ENCODE measurements at places on chromosomes 1 and 21.

GRCh38 chr1:25501235-25502058, 42.0 kb upstream of the LDLRAP1 start:
- no peak for DNase-seq

DNA sequence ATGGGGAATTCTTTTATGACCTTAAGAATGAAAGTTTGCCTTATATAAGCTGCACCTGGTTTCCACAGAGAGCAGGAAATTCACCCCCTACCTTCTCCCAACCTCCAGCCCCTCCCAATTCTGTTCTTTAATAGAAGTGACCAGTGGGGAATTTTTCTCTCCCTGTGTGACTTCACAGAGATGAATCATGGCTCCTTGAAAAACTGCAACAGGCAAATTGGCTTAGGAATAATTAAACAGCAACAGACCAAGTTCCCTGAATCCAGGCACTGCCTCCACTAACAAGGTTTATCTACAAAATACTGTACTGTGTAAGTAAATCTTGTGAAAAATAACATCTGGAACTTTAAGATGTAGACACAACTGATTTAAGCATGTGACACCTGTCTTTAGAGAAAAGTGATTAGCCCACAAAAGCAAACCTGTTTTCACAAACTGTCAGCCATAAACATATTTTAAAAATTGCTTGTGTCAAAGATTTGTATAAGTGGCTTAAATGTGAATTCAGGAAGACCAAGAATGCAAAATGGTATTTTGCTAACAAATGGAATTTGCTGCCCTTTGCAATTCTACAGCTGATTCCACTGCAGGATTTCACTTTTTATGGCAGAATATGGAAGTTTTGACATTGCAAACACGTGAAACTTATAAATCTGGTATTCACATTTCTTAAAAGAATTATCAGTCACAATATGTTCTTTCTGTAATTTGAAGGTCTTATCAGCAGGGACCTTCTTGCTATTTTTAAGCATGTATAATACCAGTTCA, 54.0 kb downstream of the ALG14 start:
- DNase-seq, result no peak

DNA sequence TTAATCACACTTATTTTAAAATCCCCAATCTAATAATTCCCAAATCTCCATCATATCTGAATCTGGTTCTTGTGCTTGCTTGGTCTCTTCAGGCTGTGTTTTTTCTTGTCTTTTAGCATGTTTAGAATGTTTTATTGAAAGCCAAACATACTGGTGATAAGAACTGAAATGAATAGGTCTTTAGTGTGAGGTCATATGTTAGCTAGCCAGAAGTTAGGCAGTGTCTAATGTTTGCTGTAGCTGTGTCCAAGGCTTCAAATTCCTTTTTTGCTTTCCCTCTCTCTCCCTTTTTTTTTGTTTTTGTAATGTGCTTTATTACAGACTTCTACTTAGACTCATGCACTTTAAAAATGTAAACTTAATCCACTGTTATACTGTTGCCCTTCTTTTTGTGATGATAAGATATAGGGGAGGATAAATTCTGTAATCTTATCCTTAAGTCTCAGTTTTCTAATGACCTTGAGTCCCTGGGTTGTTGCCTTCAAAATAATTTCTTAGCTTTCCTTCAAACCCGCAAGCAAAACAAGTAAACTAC, 725.1 kb downstream of the BRINP3 start:
- no peak for DNase-seq

- DNase-seq, result no peak
Measured at GRCh38 chr1:206568779-206569352, 43.4 kb downstream of the EIF2D start.

GRCh38 chr1:36775716-36776115, 258.6 kb downstream of the GRIK3 start:
- no peak for DNase-seq

GRCh38 chr21:25343774-25344545, 263.3 kb downstream of the MRPL39 start:
- no peak for DNase-seq

- DNase-seq, result no peak
Measured at GRCh38 chr1:115133440-115133839, 44.1 kb upstream of the TSPAN2 start.

DNA sequence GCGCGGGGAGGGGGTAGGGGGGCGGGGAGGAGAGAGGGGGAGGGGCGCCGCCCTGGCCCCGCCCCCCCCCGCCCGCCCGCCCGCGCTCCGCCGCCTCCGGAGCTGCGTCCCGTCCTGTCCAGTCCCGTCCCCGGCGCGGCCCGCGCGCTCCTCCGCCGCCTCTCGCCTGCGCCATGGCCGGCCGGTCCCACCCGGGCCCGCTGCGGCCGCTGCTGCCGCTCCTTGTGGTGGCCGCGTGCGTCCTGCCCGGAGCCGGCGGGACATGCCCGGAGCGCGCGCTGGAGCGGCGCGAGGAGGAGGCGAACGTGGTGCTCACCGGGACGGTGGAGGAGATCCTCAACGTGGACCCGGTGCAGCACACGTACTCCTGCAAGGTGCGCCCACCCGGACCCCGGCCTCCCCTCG, at the start of gene AGRN:
AGRN (plus strand) TSS at position 121 of the 405 bp plus-strand sequence; CDS start at position 174, 53 bp downstream.
- DNase-seq, result no peak

- no peak for DNase-seq
Measured at GRCh38 chr21:42486072-42486471, 10.0 kb downstream of the RSPH1 start.

GRCh38 chr1:93738075-93738622, 56.5 kb upstream of the BCAR3 start:
- no peak for DNase-seq

DNA sequence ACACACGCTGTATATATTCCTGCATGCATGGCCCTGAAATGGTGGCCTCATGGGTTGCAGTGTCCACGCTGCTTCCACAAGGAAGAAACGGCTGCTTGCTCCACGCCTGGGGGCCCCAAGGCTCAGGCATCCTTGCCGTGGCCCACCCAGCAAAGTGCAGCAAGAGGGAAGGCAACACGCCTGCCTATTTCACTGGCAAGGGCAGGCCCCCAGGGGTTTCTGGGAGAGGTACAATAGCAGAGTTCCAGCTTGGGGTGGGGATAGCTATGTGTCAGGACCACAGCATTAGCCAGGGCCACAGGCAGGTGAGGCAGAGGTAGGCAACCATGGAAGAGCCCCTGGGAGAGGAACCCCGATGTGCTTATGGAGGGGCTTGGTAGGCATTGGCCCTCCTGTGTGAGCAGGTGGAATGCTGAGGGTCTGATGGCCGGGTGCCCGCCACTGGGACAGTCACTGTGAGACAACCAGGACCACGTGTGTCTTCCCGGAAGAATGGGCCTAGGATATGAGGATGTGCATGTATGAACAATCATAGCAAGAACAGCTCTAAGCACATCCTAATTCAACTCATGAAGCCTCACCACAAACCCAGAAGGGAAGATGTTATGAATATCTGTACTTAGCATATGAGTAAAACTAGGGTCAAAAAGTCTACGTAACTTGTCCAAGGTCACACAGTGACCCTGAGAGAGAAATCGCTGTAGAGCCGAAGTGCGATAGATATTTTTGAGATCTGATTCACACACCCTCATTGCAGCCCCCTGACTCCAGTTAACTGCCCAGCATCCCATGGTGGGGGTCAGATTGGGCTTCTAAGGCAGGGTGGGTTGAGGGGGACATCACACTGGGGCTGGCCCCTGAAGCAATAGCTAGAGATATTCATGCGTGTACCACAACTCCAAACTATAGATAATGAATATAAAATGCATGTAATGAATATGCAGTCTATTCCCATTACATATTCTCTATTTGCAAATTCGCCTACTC, 11.8 kb downstream of the TFF2 start:
- no peak for DNase-seq

DNA sequence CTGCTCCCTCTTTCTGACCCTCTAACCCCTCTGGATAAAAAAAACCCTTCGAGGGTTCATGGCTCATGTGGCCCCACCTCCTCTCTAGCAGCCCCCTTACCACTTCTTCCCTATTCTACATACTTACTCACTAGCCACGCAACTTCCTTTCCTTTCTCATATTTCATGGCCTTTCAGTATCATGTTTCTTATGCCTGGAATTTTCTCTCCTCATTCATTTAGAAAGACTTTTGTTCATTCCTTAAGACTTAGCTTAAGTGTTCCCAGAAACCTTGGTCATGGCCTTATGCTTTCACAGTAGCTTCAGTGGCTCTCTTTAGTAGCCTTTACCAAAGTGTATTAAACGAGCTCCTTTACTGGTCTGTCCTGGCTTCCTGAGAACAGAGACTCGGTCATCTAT, 6.1 kb downstream of the ACP6 start:
- DNase-seq, result no peak

DNA sequence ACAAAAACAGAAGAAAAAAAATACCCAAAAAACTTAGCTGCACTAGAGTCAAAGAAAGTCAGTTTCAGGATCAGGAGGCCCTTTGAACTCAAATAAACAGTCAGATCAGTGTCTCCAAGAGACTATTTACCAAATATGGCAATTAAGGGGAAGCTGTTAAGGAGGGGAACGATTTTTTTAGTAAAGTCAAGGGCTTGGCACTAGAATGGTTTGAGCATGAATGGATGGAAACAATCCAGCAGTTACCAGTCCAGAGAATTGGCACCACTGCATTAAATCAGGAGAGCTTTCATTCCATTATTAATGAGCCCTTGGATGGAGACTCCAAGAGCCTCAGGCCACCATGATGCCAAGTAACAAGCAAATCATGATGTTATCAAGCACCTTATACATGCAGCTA, 7.2 kb downstream of the TRAPPC3 start:
- DNase-seq, result no peak

DNA sequence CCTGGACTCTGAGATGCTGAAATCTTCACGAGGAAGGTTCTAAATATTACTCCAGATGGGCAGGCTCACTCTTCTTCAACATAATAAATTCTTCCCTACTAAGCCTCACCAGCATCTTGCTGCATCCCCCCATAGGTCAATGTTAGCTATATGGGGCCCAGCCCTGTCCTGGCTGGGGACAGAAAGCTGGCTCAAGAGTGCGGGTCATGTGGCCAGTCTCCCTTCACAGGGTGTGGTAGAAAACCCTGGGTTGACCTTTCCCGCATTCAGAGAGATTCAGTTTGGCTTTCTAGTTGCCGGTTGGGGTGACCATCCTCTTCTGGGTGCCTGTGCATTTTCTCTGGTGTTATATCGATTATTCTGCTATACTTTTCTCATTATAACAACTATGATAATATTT, 19.8 kb upstream of the KPRP start:
- DNase-seq, result no peak

DNA sequence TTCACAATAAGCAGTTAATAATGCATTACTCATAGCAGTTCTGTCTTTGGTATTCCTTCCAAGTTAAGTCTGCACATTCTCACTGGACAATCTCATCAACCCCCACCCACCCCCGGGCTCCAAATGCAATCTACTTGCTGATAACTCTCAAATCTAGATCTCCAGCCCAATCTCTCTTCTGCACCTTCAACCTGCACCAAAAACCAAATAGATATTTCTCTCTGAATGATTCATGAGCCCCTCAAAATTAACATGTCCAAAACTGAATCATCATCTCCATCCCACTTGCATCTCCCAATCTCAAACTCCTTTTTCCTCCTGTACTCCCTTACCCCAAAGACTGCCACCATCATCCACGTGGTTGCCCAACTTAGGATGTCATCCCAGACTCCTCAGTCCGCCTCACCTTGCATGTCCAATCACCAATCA, 2.7 kb downstream of the DOCK7 start:
- no peak for DNase-seq

DNA sequence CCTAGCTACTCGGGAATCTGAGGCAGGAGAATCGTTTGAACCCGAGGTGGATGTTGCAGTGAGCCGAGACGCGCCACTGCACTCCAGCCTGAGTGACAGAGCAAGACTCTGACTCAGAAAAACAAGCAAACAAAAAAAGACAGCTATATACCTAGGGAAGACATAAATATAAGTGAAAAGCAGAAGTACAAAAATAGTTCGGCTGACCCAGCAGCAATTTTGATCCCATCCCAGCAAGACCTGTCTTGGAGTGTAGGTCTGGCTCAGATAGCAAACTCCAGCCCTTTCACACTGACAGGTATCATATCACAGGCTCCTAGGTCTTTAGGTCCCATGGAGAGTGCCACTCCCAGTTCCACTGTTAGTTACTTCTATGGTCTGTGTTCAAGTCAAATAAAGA, 14.6 kb downstream of the MTX1 start:
- DNase-seq, result no peak

GRCh38 chr1:155507945-155508344, 54.7 kb downstream of the ASH1L start:
- no peak for DNase-seq

- DNase-seq, result no peak
Measured at GRCh38 chr1:172485626-172486025, 41.8 kb upstream of the PIGC start.

GRCh38 chr21:33058527-33058926, 11.4 kb upstream of the OLIG1 start:
- DNase-seq, result no peak

DNA sequence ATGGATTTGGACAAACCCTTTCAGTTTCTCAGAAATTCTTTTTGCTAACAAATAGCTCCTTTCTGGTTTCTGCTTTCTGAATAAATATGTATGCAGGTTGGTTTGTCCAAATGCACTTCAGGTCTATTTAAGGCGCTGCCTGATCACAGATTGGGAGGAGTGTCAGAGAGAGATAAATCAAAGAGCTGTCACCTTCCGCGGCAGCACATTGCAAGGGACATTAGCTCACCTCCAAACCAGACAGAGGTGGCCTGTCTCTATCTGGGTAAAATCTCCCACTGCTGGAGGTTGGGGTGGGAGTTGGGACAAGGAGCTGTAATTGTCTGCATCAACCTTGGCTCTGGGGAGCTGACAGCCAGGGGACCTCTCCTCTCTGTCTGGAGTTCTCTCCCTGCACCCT, 25.2 kb downstream of the PRAMEF20 start:
- no peak for DNase-seq

- no peak for DNase-seq
Measured at GRCh38 chr21:14273736-14274538, 58.0 kb downstream of the RBM11 start.

DNA sequence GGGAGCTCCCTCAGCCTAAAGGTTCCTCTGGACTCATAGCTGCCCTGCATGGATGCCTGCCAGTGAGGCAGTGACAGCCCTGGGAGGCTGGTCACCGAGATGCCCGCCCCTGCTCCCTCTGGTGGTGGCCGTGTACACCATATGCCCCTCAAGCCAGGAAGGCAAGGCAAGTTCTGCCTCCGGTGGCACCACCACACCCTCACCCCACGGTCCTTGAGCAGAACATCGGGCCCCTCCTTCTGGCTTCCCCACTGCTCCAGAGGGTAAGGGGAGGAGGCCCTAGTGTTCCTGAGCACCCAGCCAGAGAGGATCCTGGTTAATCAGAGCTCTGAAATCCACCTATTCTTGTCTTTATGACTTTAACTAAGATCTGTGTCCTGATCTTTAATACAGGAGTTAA, 1.5 kb upstream of the S100A14 start:
- no peak for DNase-seq

DNA sequence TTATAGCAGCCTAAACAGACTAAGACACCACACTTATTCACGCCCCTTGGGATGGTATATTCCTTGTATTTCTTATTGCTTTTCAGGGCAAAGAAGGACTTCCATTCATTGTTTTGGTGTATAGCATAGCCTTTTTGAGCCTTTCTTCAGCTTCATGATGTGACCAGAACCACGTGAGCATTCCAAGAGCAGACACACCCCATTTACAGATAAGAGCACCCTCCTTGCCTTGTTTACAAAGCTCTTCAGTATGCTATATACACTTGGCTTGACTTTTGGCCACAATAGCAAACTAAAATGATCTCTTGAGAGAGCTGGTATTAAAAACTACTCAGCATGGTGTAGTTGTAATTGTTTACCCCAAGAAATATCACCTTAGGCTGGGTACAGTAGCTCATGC, 78.7 kb downstream of the PIK3R3 start:
- DNase-seq, result no peak

- no peak for DNase-seq
Measured at GRCh38 chr1:114353262-114353661, 157.7 kb downstream of the TRIM33 start.

GRCh38 chr1:21946836-21947587, 9.9 kb upstream of the HSPG2 start:
- no peak for DNase-seq

Data from activated CD8-positive, alpha-beta memory T cell treated with anti-CD3 and anti-CD28 coated beads for 1 hour (primary cell).